Thyroid gland (tissue), 4 donors: ENCODE measurements at places on chromosomes 12 and 14. TPM values are rescaled to one million over a fixed set of nuclear protein-coding genes. Genes with fewer than 3 reads are reported as not detected.

DNA sequence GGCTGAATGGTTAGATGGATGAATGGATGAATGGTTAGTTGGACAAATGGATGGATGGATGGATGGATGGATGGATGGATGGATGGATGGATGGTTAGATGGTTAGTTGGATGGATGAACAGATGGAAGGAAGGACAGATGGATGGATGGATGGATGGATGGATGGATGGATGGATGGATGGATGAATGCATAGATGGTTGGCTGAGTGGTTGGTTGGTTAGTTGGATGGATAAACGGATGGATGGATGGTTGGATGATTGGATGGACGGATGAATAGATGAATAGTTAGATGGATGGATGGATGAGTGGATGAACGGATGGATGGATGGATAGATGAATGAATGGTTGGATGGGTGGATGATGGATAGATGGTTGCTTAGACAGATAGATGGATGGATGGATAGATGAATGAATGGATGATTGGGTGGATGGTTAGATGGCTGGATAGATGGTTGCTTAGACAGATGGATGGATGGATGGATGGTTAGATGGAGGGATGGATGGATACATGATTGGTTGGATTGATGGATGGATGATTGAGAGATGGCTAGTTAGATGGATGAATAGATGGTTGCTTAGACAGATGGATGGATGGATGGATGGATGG, 48.8 kb upstream of the HSPB8 start:
- DNase-seq = no peak
- H3K4me1 ChIP-seq = no peaks in the 10 kb centered on the region
- no peaks in the 10 kb centered on the region for H3K36me3 ChIP-seq

GRCh38 chr14:61296719-61297502, 15.8 kb upstream of the TMEM30B start:
- H3K4me3 ChIP-seq = no peak overlapping the region
- H3K36me3 ChIP-seq = no peaks in the 10 kb centered on the region
- H3K4me1 ChIP-seq = no peaks in the 10 kb centered on the region
- H3K27me3 ChIP-seq = no peaks in the 10 kb centered on the region
- no peak overlapping the region for H3K27ac ChIP-seq

GRCh38 chr12:129964300-129964699, 60.5 kb upstream of the TMEM132D start:
- no peak for DNase-seq
- no peak overlapping the region for H3K27ac ChIP-seq
- no peak overlapping the region for H3K4me3 ChIP-seq
- no peaks in the 10 kb centered on the region for H3K36me3 ChIP-seq
- no peaks in the 10 kb centered on the region for H3K27me3 ChIP-seq

- H3K27ac ChIP-seq = no peak overlapping the region
- DNase-seq = no peak
- no peaks in the 10 kb centered on the region for H3K36me3 ChIP-seq
- H3K4me3 ChIP-seq = no peak overlapping the region
Measured at GRCh38 chr12:70553391-70553859, 83.8 kb downstream of the PTPRB start.

DNA sequence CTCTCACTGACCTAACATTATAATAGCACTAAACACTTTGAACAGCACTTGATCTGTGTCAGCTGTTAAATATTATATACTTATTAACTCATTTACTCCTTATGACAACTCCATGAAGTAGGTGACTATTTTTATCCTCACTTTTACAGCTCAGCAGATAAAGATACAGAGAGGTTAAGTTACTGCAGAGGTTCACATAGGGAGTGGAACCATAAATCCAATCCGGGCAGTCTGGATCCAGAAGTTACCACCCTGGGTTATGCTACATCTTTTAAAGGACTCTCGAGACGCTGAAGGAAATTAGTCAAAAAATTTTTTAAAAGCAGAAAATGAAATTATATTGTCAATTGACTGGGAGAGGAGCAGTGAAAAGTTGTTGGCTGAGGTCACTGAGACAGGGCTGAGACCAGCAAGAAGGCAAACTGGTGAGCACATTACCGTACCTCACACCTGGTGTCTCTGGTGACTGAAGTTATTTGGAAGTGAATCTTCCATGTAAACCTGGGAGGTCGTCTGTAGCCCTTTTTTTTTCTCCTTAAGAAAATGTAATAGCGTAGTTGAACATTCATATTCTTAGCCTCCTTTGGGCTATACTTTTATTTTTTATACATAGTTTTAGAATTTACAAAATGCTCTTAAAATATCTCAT, 1.2 kb upstream of the RIMKLB start:
- H3K4me1 ChIP-seq = peaks cover 38% of the 10 kb centered on the region
- no peaks in the 10 kb centered on the region for H3K27me3 ChIP-seq
- H3K36me3 ChIP-seq = no peaks in the 10 kb centered on the region
- no peak for DNase-seq

Gene NFE2
- 0.59 TPM for total RNA-seq
